ENCODE measurements at places on chromosomes 7 and 10.

- no peak for DNase-seq
These were observed 826 bp downstream of the GIMAP7 start for GRCh38 chr7:150515248-150516147.

GRCh38 chr7:126608339-126608776 lies 644.4 kb downstream of the GRM8 start:
- DNase-seq, result peak; percentile 57

DNA sequence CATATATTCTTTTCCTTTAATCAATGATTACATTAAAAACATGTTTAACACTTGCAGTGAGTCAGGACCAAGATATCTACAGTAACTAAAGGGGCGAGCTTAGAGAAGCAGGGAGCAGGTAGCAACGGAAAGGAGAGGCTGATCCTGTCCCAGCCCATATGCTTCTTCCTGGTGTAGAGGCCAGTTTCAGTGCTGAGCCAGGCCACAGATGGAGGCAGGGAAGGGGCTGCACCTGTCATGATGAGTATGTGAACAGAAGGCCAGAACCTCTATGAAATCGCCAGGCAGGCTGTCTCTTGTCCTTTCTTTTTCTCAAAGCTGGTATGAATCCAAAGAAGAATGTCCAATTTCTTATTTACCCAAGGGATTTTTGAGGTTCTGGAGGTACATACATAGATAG lies 16.3 kb downstream of the REEP3 start:
- DNase-seq, result peak; percentile 88

DNA sequence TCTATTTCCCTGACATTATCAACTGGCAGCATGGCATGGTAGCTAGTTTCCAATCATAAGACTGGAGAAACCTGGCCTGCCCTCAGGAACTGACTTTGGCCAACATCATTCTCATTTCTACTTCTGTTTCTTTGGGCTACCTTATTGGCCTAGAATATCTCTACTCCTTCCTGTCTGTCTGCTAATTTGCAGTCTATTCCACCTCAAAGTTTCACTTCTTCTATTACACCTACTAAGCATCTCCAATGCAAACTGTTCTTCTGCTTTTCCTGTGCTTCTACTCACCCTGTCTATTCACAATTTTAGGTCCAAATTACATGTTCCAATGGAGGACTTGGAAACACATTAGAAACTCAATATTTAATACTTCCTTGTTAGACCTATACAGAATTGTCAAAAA lies 65.6 kb downstream of the ZNF503 start:
- DNase-seq, result no peak

DNA sequence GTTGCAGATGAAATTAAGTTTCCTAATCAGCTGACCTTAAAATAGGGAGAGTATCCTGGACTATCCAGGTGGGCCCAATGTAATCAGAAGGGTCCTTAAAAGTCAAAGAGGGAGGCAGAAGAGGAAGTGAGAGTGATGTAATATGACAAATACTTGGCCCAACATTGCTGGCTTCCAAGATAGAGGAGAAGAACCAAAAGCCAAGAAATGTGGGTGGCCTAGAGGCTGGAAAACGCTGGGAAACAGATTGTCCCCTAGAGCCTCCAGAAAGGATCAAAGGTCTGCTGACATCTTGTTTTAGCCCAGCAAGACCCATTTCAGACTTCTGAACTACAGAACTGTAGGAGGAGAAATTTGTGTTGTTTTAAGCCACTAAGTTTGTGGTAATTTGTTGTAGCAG lies 79.7 kb upstream of the NOBOX start:
- DNase-seq, result no peak

GRCh38 chr10:5565205-5565545 lies 40.4 kb downstream of the CALML3 start:
- no peak for DNase-seq

DNA sequence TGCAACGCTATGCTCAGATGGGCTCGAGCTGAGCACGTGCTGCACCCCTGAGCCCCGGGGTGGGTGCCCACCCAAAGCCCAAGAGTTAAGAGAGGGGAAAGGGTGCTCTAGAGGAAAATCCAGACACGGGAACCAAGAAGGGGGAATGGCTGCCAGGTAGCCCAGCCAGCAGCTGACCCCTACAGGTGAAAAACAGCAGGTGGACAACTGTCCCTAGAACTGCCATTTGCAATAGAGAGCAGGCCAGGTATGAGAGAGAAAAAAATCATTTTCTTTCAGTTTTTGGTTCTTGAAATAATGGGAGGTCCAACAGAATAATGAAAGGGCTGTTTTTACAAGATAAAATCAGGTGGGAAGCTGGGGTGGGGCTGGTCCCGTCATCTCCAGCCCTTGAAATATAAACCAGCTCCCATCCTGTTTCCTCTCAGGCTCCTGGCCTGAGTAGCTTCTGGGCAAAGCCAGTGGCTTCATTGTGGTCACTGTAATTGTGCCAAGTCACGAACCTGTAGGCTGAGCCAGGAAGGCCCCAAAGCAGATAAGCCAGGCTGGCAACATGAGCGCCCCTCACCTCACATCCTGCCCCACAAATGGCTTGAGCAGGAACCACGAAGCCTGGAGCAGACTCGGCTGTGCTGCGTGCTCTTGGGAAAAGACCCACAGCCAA lies 257.8 kb downstream of the SNX10 start:
- DNase-seq, result no peak

DNA sequence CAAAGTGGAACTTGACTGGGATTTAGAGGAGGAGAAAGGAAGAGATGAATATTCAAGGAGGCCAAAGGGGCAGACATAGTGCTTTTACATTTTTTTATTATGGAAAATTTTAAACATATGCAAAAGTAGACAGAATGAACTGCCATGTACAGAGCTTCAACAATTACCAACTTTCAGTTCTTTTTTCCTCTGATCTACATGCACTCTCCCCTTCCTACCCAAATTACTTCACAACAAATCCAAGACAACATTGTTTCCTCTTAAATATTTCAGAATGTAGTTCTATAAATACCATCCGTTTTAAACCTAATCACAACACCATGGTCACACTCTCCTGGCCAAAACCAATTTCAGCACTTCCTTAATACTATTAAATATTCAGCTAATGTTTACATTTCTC lies 83.5 kb upstream of the FZD1 start:
- no peak for DNase-seq

DNA sequence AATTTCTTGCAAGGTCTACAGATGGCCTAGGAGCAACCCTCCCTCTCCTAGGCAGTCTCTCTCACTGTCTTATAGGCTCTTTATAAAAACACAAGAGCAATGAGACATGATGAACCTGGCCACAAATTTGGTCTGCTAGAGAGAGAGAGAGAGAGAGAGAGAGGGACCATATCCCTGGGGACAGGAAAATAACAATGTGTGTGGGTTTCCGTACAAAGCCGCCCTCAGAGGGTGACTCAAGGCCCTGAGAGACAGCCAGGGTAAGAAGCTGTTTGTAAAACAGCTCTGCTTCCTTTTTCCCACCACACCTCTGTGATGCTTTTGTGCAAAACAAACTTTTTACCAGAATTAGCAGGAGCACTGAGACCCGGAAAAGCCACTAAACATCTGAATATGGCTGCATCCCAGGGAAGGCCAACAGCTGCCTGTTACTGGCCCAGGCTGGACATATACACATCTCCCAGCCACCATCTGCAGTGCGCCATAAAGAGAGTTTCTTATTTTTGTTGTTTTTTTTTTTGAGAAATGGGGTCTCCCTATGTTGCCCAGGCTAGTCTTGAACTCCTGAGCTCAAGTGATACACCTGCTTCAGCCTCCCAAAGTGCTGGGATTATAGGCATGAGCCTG lies 18.4 kb downstream of the GIMAP5 start:
- DNase-seq, result no peak

GRCh38 chr10:351770-352334 lies 216.6 kb downstream of the ZMYND11 start:
- no peak for DNase-seq
